GM23338 (cell line): ENCODE measurements at places on chromosomes 3 and 15. TPM values are rescaled to one million over a fixed set of nuclear protein-coding genes. Genes with fewer than 3 reads are reported as not detected.

DNA sequence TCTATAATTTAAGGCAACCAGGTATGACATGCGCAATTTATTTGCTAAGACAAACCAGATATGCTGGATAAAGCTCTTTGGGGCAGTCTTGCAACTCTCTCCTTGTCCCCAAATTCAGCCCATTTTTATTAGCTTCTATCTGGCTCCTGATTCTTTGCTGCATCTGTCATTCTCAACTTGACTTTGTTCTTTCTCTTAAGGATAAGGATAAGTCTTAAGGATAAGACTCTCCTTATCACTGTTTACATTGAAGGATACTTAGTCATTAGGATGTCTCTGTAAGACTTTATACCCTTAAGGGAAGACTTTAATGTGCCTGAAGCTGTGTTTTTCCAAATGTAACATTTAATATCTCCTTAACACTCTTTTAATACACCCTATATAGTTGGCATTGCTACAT is 49.2 kb downstream of the ALCAM start:
- no peak for DNase-seq

DNA sequence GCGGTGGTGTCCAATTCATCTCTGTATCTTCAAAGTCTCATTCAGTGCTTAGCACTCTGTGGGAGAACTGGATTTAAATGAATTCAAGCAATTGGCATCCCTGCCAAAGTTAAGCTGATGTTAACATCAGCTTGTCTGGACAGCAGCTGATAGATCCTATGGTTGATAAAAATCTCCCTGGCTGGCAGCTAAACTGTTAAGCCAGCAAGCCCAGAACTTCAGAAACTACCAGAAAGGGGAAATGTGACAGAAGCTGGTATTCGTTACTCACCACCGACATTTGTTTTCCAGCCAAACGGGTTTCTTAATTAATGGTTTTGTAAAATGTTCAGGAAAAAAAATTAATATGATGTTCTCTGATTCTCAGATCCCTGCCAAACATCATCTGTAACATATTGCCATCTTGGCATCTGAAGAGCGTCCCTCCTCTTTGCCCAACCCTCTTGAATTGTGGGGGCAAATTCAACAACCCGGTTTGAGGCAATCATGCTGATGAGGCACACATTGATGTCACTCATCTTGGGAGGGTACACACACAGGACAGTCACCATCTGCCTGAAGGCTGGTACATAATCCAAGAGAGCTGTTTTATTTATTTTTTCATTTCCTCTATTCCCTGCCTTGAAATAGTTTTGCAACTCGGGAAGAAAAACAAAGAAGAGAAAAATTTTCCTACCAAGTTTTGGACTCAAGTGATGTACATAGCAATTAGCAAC is 76.3 kb upstream of the ABHD17C start:
- no peak for DNase-seq

DNA sequence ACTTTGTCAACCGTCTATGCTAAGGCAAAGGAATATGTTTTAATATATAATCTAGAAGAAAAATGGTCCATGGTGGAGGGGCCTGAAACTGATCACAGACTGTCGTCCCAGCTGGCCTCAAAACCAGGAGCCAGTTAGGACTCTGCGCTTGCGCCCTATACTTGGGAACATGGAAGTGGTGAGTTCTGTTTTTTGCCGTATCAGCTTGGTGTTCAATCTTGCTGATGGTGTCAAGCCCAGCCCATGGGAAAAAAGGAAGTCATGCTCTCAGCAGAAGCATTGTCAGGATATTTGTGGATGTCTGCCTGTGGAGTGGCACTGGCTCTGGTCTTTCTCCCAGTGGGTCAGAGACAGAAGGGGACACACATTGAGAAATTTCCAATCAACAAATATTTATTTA is 342.0 kb upstream of the CTDSPL start:
- no peak for DNase-seq

- DNase-seq = no peak
Measured at GRCh38 chr3:62416144-62416543, 42.8 kb upstream of the FEZF2 start.

GRCh38 chr15:78004919-78005634 is 72.4 kb downstream of the TBC1D2B start:
- no peak for DNase-seq

DNA sequence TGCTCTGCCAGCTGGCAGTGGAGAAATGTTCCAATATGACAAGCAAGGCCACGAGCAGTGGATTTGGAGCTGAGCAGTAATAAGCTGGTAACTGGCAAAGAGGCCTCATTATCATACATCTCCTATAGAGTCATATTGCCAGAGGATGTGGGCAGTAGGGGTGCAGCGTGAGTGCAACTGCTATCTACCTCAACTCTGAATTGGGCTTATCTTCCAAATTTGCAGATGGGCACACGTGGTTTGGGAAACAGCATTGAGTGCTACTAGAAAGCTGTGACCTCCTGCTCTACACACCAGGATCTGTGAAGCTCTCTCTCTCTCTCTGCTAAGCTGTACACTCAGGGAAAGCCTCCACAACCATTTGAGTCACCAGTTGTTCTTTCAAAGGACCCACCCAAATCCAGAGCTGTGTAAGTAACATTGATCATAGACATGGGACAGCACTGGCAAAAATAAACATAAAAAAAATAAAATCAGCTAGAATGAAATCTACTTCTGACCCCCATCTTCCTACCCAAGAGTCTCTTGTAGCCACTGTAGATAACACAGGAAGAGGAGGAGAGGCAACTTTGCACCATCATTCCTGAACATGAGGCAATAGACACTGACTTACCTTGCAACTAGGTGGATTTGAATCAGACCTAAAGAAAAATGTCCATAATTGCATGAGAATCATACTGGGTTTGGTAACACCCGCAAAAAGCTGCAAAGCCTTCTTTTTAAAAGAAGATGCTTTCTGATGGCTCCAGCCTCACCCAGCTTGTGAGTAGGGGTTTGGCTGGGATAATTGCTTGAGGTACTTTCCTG is 82.9 kb upstream of the THBS1 start:
- no peak for DNase-seq

GRCh38 chr15:58063614-58064013 is 1.9 kb downstream of the ALDH1A2 start:
- DNase-seq = no peak

GRCh38 chr3:46479021-46479420 is 14.3 kb upstream of the LTF start:
- no peak for DNase-seq

DNA sequence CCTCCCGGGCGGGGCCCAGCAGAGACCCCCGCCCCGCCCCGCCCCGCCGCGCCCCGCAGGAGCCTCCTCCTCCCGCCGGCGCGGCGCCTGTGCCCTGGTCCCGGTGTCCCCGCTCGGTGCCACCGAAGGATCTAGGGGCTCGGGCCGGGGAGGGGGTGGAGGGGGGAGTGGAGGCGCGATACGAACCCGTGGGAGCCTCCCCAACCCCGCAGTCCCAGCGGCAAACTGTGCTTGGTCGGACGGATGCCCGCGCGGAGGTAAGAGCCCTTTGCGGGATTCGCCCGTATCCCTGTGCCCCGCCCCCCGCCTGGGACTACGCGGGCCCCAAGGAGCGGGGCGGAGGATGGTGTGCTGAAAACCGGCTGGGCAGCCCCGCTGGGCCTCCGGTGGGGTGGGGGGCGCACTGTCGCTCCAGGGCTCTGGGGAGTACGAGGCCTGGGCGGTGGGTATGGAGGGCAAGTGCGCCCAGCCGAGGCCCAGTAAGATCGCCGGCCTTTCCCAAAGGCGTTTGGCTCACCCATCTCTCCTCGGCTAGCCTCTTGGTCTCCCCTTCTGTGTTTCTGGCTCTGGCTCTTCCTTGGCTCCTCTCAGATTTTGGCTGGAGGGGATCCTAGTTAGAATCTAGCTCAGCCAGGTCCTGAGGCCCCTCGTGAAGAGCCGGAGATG is 65.6 kb upstream of the POLG start:
- peak; percentile 64 for DNase-seq

GRCh38 chr3:155248531-155249187 is 44.8 kb downstream of the STRIT1 start:
- no peak for DNase-seq

DNA sequence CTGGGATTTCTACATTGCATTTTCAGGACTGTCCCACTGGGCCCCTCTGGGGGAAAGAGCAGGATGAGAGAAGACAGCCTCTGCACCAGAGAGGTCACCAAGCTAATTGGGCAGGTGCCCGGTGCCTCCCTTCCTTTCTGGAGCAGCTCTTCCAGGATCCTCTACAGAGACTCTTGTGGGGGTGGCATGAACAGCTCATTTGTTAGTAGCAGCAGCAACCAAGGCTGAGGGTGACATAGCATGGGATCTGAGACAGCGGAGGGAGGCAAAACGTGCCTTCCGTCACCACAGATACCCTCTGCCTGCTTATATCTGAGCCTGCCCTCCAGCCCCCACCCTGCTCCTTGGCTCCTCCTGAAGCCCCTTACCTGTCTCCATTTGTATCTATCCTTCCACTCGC is 83.1 kb upstream of the OXTR start:
- no peak for DNase-seq

GRCh38 chr3:111732252-111732879 is 126.7 kb upstream of the PHLDB2 start:
- no peak for DNase-seq

DNA sequence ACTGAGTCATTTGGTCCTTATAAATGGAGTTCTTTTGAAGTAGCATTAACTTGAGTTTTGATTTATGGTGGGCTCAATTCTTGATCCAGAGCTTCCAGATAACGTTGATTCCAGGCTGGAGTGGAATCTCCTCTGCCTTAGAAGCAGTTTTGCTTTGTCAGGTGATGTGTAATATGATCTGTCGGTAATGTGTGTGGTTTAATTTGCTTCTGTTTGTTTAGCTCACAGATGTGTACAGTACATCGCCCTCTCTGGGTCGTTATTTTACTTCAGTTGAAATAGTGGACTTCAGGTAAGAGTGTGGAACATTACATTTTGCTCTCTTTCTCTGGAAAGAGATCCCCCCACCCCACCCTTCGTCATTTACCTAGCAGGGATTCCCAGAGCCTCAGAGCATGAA is 23.1 kb downstream of the C3orf52 start:
- no peak for DNase-seq

GRCh38 chr3:104717828-104718196 is 648.9 kb upstream of the ALCAM start:
- DNase-seq = no peak

- DNase-seq = no peak
Measured at GRCh38 chr3:122064326-122064725, 9.2 kb downstream of the CD86 start.

GRCh38 chr15:69876064-69876940 is 221.4 kb downstream of the TLE3 start:
- DNase-seq = no peak

DNA sequence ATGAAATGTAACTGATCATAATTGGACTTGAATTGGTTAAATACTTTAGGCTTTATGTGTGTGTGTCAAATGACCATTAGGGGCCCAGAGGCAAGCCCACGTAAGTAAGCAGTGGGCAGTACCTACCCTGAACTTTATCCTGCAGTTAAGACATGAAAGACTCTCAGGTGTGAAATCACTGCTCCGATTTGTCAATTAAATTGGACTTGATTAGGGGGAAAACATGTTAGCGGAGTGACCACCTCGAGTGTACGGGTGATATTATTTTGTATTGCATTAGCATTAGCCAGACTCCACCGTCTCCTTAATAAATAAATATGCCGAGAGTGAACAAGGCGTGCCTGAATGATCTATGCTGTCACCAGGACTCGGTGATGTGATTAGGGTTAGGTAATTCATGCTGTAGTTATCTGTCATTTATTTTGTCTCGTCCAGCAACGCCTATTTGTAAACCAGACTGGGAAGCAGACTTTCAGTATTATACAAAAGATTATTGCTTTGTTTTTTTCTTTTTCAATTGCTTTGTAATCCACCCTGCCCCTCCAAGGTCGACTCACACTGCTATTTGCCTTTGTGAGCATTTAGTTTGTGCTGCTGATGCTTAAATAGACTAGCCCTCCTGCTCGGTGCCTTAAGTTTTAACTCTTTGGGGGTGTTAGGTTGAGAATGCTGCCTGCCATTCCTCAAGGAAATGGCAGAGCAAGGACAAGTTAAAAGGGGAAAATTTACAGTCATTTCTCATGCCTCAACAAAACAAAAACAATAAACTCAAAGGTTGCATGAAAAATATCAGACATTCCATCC is 1.8 kb downstream of the RBMS3 start:
- DNase-seq = no peak

DNA sequence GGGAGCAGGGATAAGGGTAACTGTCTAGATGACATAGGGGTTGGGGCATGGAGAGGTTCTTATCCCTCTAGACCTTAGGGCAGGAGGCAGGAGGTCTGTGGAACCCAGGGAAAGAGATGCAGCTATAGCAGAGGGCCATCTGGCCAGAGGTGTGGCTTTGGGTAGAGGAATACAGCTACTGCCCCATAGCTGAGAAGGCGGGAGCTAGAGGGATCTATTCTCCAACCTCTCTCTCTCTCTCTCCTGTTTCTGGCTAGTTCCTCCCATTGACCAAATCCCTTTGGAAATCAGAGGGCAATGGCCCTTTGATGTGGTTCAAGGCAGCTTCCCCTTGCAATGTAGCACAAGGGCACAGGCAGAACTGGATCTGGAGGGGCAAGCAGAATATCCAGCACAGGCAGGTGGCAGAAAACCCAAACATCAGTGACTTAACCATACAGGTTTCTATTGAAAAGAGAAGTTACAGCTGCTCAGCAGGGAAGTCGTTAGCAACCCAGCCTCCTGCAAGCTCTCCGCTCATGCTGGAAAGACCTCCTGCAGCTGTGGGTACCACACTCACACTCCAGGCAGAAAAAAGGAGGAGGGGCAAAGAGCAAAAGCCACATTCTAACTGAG is 22.3 kb upstream of the LMOD3 start:
- DNase-seq = peak; percentile 83

GRCh38 chr3:71203727-71204488 is 379.6 kb downstream of the FOXP1 start:
- DNase-seq = no peak

GRCh38 chr3:144760831-144761230 is 789.2 kb downstream of the DIPK2A start:
- DNase-seq = no peak

GRCh38 chr15:66233487-66234415 is 19.8 kb downstream of the MEGF11 start:
- DNase-seq = peak; percentile 85

- no peak for DNase-seq
Measured at GRCh38 chr3:19347671-19348070, 199.4 kb downstream of the KCNH8 start.

DNA sequence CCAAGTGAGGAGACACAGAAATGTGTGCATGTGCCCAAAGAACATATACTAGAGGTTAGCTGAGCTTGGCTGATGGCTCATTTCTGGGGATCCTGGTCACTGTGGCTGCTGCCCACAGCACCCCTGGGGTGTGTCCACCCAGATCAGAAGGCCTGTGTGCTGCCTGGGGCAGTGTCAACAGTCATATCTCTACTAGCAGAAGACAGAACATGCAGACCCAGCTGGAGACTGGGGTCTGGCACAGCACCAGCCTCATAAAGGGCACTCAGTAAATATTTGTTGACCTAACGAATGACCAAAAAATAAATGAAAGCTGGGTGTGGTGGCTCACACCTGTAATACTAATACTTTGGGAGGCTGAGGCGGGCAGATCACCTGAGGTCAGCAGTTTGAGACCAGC is 16.4 kb downstream of the CHRNA3 start:
- no peak for DNase-seq

GRCh38 chr3:116242825-116243224 is 202.5 kb downstream of the LSAMP start:
- DNase-seq = no peak

The ROPN1 gene
- polyA plus RNA-seq = 0.11 TPM in 1 of 2 replicates, not detected in the other

The A4GNT gene
- polyA plus RNA-seq = not detected in 2 replicates

The P3H2 gene
- 7.2 and 8.2 TPM in 2 replicates for polyA plus RNA-seq

The HOMER2 gene
- polyA plus RNA-seq = 9.2 and 10.8 TPM in 2 replicates

The ERC2 gene
- 6.0 and 13.7 TPM in 2 replicates for polyA plus RNA-seq

The FGD5 gene
- polyA plus RNA-seq = 6.9 and 7.4 TPM in 2 replicates

The USP3 gene
- polyA plus RNA-seq = 7.6 and 9.9 TPM in 2 replicates

The CHRD gene
- polyA plus RNA-seq = 0.23 and 0.34 TPM in 2 replicates

The CCNB2 gene
- polyA plus RNA-seq = 72.8 and 81.8 TPM in 2 replicates

The DCBLD2 gene
- 24.0 and 25.9 TPM in 2 replicates for polyA plus RNA-seq
